ENCODE measurements at places on chromosomes 3 and 15. TPM values are rescaled to one million over a fixed set of nuclear protein-coding genes. Genes with fewer than 3 reads are reported as not detected.
A peak's percentile ranks its signal among the peaks of the same experiment; 100 is the strongest.

TMCO5A gene
- total RNA-seq = not detected

DNA sequence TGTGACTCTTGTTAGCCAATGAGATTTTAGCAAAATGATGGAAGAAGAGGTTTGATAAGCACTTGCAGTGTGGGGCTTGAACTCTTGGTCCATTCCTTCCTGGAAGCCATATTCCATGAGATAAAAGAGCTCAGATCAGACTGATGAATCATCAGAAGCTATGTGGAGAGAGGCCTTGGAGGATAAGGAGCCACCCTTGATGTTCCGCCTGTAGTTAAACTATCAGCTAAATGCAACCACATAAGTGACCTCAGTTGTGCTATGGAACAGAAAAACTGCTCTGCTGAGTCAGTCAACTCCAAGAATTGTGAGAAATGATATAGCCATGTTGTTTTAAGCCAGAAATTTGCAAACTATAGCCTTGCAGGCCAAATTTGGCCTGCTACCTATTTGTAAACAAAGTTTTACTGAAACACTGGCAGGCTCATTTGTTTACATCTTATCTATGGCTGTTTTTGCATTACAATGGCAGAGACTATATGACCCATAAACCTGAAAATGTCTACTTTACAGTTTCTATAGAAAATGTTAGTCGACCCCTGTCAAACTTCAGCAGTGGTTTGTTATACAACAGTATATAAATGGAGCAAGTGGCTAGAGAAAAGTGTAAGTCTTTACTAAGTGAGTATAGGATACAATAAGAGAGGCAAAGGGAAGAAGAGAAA, 27.6 kb upstream of the GAP43 start:
- no peak overlapping the region for H3K27ac ChIP-seq
- DNase-seq = no peak
- no peaks in the 10 kb centered on the region for H3K36me3 ChIP-seq
- no peaks in the 10 kb centered on the region for H3K27me3 ChIP-seq

GRCh38 chr15:58552505-58553364, 120.9 kb downstream of the LIPC start:
- H3K27me3 ChIP-seq = no peaks in the 10 kb centered on the region
- H3K4me3 ChIP-seq = no peak overlapping the region
- H3K27ac ChIP-seq = peak overlapping the region; percentile 65
- DNase-seq = no peak

NANOGP8 gene
- total RNA-seq = 1.1 TPM

DNA sequence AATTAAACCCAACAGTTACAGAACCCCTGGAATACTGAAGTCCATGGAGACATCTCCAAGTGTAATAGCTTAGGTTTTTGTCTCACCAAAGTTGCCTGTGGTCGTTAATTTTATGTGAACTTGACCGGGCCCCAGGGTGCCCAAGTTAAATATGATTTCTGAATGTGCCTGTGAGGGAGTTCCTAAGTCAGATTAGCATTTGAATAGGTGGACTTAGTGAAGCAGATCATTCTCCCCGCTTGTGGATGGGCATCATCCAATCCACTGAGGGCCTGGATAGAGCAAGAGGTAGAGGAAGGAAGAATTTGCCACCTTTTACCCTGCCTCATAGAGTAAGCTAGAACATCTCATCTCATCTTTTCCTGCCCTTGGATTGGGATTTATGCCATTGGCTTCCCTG, 203.0 kb downstream of the MYRIP start:
- no peaks in the 10 kb centered on the region for H3K27me3 ChIP-seq
- H3K27ac ChIP-seq = no peak overlapping the region
- H3K4me3 ChIP-seq = no peak overlapping the region
- no peaks in the 10 kb centered on the region for H3K4me1 ChIP-seq
- H3K36me3 ChIP-seq = no peaks in the 10 kb centered on the region

- DNase-seq = peak; percentile 49
- no peaks in the 10 kb centered on the region for H3K27me3 ChIP-seq
- H3K4me1 ChIP-seq = peaks cover 20% of the 10 kb centered on the region
- H3K36me3 ChIP-seq = no peaks in the 10 kb centered on the region
- H3K27ac ChIP-seq = no peak overlapping the region
Measured at GRCh38 chr3:126963261-126964190, 19.4 kb upstream of the PLXNA1 start.

THAP10 gene
- 0.82 TPM for total RNA-seq

GRCh38 chr15:90957031-90957790, 2.5 kb downstream of the RCCD1 start:
- peak overlapping the region; percentile 25 for H3K4me3 ChIP-seq
- H3K27me3 ChIP-seq = no peaks in the 10 kb centered on the region
- peak overlapping the region; percentile 54 for H3K27ac ChIP-seq
- H3K36me3 ChIP-seq = peaks cover 41% of the 10 kb centered on the region
- peak; percentile 79 for DNase-seq
- H3K4me1 ChIP-seq = peaks cover 14% of the 10 kb centered on the region

SLC22A13 gene
- 0.51 TPM for total RNA-seq

AHSG gene
- total RNA-seq = not detected

DNA sequence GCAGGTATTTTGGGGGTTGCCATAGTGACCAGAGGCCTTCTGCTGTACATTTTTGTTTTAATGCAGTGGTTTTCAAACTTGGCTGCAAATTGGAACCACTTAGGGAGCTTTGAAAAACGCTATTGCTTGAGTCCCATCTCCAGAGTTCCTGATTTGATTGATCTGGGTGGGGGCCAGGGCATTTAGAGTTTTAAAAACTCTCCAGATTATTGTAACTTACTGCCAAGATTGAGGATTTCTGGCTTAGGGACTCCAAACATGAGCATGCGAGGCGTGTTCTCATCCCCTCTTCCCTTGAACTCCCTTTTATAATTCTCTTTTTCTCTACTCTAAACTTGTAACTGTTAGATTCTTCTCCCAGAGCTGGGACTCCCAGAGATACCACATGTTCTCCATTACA, 340.8 kb upstream of the SUCLG2 start:
- no peaks in the 10 kb centered on the region for H3K27me3 ChIP-seq
- H3K36me3 ChIP-seq = no peaks in the 10 kb centered on the region
- no peak overlapping the region for H3K27ac ChIP-seq
- no peaks in the 10 kb centered on the region for H3K4me1 ChIP-seq
- H3K4me3 ChIP-seq = no peak overlapping the region

SLC15A2 gene
- 17.2 TPM for total RNA-seq

ROBO1 gene
- total RNA-seq = 29.3 TPM

DNA sequence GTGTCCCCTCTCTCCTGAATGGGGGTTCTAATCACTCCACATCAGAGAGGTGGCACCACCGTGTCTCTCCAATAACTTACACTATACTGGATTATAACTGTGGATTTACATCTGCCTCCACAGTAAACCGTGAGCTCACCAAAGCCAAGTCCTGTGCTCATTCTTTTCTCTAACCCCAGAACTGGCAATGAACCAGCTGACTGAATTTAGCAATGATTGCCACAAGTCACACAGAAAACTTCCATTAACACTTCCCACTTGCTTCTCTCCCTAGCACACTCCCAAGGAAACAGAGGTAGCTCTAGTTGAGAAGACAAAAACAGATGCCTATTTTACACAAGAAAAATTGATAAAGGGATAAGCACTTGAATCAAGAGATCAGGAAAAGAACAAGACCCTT, 361.3 kb downstream of the ULK4 start:
- no peaks in the 10 kb centered on the region for H3K4me1 ChIP-seq
- no peak overlapping the region for H3K27ac ChIP-seq
- DNase-seq = no peak
- no peaks in the 10 kb centered on the region for H3K27me3 ChIP-seq

DNA sequence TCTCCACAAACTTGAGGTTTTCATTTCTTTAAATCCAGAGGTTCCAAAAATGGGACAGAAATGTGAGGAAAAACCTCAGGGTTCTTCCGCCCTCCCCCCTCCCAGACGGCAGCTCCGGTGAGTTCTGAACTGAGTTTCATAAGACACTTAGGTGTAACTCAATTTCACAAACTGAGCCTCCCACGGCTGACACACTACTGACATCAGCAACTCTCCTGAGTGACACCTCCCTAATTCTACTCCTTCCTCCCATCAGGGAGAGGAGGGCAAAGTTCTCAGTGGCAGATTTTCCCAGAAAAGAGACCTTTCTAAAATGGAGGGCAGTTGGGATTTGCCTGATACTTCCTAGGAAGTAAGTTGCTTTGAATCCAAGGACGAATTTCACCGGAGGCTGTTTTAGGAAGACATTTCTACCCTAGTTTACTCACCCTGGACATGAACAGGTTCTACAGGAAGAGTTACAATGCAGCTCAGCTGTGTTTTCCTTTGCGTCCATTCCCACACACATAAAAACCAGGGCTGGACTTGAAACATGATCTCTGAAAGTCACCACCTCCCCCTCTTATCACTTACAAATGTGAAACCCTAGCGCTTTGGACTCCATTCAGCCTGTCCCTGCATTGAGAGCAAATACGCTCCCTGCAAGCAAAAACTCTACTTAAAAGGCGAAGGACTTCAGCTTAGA, 78.1 kb upstream of the LMOD3 start:
- peak overlapping the region; percentile 34 for H3K4me3 ChIP-seq
- peak overlapping the region; percentile 84 for H3K27ac ChIP-seq
- peaks cover 38% of the 10 kb centered on the region for H3K4me1 ChIP-seq
- peaks cover 13% of the 10 kb centered on the region for H3K36me3 ChIP-seq
- no peak for DNase-seq
- no peaks in the 10 kb centered on the region for H3K27me3 ChIP-seq

STAB1 gene
- total RNA-seq = 402 TPM

DNA sequence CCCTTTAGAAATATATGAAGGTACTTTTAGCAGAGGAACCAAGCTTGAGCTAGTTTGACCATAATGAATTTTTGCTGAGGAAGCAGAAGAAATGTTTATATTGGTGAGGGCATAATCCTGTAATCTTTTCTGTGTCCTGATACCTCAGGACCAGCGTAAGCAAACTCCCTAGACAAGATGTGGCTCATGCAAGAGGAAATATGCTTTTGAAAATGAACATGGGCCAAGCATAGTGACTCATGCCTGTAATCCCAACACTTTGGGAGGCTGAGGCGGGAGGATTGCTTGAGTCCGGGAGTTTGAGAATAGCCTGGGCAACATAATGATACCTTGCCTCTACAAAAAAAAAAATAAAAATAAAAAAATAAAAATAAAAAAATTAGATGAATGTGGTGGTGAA, 78.5 kb downstream of the PPARG start:
- no peak for DNase-seq
- H3K36me3 ChIP-seq = no peaks in the 10 kb centered on the region
- H3K27ac ChIP-seq = no peak overlapping the region

DNA sequence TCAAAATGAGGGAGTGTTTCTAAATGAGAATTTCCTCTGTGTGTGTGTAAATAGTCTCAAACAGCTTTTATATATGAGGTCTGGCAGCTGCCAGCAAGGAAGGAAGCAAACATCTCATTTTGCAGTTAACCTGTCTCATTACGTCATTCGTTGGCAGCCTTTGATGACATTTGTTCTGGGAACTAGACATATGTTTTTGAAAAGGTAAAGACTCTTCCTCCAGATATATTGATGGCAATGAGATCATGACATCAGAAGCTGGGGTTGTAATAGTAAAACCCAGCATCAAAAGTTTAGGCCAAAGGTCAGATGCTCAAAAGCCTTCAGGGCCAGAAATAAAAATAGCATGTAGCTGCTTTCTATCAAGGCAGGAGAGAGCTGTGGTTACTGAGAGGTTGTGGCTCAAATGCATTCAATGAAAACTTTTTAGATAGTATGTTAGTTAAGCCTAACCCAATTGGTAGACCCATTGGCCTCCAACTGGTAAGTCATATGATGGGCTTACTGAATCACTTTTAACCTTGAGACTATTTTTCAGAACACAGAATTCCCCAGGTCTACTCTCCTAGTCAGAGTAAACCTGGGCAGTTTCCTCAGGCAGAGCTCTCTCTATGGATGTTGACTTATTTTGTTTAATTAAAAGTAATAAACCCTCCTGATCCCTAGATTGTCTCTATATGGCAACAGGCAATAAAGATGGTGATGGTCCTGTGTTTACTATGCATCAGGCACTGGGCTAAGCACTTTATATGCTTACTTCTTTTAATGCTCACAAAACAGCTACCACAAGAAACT, 386.5 kb upstream of the CFAP20DC start:
- no peaks in the 10 kb centered on the region for H3K36me3 ChIP-seq
- no peak for DNase-seq
- no peak overlapping the region for H3K4me3 ChIP-seq
- H3K27me3 ChIP-seq = no peaks in the 10 kb centered on the region
- H3K4me1 ChIP-seq = no peaks in the 10 kb centered on the region

DNA sequence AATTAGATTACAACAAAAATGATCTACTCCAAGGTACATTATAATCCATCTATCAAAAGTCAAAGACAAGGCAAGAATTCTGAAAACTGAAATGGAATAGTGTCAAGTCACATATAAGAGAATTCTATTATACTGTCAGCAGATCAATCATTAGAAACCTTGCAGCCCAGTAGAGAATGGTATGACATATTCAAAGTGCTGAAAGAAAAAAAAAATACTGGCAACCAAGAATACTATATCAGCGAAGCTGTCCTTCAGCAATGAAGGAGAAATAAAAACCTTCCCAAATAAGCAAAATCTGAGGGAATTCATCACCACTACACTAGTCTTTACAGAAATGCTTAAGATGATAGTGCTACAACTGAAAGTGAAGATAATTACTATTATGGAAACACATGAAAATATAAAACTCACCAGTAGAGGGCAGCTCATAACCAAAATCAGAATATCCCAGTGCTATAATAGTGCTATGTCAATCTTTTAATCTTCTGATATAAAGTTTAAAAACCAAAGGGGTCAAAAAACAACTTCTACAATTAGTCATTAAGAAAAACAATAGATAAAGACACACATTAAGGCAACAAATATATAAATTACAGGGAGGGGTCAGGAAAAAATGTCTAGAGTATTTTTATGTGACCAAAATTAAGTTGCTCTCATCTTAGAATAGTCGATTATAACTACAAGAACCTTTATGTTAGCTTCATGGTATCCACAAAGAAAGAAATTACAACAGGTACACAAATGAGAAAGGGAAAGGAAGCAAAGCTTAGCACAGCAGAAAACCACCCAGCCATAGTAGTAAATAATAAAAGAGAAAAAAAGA, 190.7 kb upstream of the CNTN6 start:
- no peak for DNase-seq
- H3K4me1 ChIP-seq = no peaks in the 10 kb centered on the region
- H3K27me3 ChIP-seq = no peaks in the 10 kb centered on the region
- H3K4me3 ChIP-seq = no peak overlapping the region
- H3K36me3 ChIP-seq = no peaks in the 10 kb centered on the region
- H3K27ac ChIP-seq = no peak overlapping the region

DTX3L gene
- 47.1 TPM for total RNA-seq

CASR gene
- total RNA-seq = 4.3 TPM

- H3K27me3 ChIP-seq = no peaks in the 10 kb centered on the region
- H3K36me3 ChIP-seq = no peaks in the 10 kb centered on the region
- no peak overlapping the region for H3K27ac ChIP-seq
- no peak for DNase-seq
- peaks cover 49% of the 10 kb centered on the region for H3K4me1 ChIP-seq
Measured at GRCh38 chr3:42163622-42164244, 72.6 kb downstream of the TRAK1 start.

Data from spleen (tissue), 13 donors.